Cardiac ventricle fibroblast (primary cell): ENCODE measurements at places on chromosomes 16 and 17. TPM values are rescaled to one million over a fixed set of nuclear protein-coding genes. Genes with fewer than 3 reads are reported as not detected.

ITGAX gene
- total RNA-seq: 0.12 TPM in 1 of 2 replicates, not detected in the other

CDH15 gene
- total RNA-seq: 0.29 TPM in 1 of 2 replicates, not detected in the other

CDH5 gene
- 13.7 and 15.6 TPM in 2 replicates for total RNA-seq

MKS1 gene
- total RNA-seq: 7.9 and 8.3 TPM in 2 replicates

KRTAP4-7 gene
- not detected in 2 replicates for total RNA-seq

TOM1L1 gene
- 6.0 and 13.1 TPM in 2 replicates for total RNA-seq

SLC6A2 gene
- not detected in 2 replicates for total RNA-seq

PYDC1 gene
- total RNA-seq: not detected in 2 replicates

MT1H gene
- total RNA-seq: not detected in 2 replicates

ASGR1 gene
- total RNA-seq: 0.24 and 0.25 TPM in 2 replicates

FBXW10 gene
- 0.10 TPM in 1 of 2 replicates, not detected in the other for total RNA-seq

PRR29 gene
- total RNA-seq: 0.49 and 0.69 TPM in 2 replicates

PSMC3IP gene
- 0.64 and 0.81 TPM in 2 replicates for total RNA-seq

FBXO39 gene
- total RNA-seq: 0.31 and 0.39 TPM in 2 replicates

RAB11FIP4 gene
- 0.34 and 0.75 TPM in 2 replicates for total RNA-seq

NTN3 gene
- total RNA-seq: 1.1 TPM in 1 of 2 replicates, not detected in the other

TRIM47 gene
- total RNA-seq: 31.0 and 35.9 TPM in 2 replicates

ABCC6 gene
- 0.12 and 1.4 TPM in 2 replicates for total RNA-seq

ACSM5 gene
- 43.3 and 49.9 TPM in 2 replicates for total RNA-seq
